NCI-H774 (cell line): ENCODE measurements at places on chromosomes 13 and 19.

- DNase-seq, result no peak
These were observed 226.4 kb downstream of the MTUS2 start for GRCh38 chr13:29046588-29046987.

DNA sequence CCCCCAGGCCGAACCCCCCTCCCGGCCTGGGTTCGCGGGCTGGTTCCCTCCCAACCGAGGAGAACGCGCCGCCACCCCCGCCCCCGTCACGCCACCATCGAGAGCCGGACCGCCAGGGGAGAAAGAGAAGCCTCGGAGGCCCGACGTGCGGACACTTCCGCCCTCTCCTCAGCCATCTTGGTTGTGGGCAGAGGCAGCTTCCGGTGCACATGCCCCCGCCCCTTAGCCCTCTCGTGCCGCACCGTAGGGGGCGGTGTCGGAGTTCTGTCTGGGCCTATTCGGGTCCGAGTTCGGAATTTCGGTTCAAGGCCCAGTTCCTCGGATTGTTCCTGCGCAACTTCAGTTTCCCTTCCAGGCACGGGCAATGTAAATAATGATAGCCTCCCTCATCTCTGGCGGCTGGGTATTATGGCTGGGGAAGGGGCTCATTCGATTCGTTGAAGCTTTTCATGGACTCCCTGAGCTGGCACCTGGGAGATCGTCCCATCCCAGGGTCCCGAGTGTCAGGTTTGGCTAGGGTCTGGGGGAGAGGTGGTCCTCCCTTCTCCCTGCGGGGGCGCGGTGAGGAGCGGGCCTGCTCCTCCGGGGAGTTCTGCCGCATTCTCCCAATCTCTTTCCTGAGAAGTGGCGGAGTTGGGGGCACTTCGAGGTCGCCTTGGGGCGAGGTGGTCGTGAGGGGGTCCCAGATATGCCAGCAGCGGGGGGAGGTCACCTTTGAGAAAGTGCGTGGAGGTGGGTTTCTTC is at the start of the genes IER2 and STX10:
TSS of gene IER2 (plus strand) at position 225 of the 744 bp plus-strand sequence. CDS start 2,776 bp downstream, outside the sequence.
TSS of gene STX10 (minus strand) at position 189 of the 744 bp plus-strand sequence. CDS start 202 bp downstream, outside the sequence.
- DNase-seq, result peak; percentile 94

GRCh38 chr19:37014456-37014855 is 63.8 kb upstream of the ZNF420 start:
- DNase-seq, result no peak

- DNase-seq, result no peak
These were observed 20.3 kb downstream of the LNX2 start for GRCh38 chr13:27599845-27600553.

DNA sequence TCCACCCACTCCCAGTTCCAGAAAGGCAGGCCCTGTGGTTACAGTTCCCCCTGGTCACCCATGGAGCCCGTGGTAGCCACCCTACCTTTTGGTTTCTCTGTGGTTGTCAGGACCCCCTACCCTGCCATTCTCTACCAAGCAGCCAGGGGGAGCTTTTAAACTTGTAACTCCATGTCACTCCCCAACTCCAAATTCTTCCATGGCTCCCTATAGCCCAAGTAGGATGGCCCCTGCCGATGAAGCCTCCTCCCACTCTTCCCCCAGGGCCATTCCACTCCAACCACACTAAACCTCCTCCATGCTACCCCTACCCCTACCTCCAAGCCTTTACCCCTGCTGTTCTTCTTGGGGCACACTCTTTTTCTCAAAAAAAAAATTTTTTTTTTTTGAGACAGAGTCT is 2.2 kb downstream of the S1PR2 start:
- no peak for DNase-seq

DNA sequence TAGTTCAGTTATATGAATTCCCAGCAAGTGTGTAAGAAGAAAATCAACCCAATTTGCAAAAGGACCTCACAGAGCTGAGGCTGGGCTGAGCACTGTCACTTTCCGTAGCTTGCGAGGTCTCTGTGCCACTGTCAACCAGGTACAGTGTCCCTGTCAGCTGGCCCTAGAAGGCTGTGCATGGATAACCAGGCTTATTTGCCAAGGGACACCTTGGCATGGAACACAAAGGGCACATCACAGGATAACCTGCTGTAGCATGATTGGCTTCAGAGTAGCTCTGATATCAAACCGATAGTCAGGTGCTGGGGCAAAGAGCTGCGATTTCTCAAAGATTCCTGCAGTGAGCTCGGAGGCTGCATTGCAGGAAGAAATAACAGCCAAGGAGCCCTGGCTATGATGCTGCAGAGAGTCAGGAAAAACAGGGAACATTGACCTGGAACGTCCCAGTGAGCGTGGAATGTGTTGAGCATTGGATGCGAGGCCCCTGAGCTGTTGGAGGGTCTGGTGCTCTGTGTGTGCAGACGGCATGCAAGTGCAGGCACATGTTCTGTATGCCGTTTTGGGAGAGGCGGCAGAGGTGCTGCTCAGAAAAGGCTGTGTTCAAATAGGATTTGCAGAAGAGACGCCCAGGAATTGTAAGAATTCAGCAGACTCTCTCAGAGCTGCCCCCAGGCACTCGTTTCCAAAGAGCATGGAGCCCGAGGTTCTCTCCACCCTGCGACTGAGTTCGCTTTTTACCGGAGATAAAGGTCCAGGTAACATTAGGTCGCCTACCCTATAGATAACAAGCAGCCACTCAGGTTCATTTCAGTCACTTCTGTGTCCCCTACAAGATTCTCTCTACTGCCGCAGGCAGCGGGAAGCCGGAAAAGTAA is 213.5 kb upstream of the IRS2 start:
- DNase-seq, result no peak

DNA sequence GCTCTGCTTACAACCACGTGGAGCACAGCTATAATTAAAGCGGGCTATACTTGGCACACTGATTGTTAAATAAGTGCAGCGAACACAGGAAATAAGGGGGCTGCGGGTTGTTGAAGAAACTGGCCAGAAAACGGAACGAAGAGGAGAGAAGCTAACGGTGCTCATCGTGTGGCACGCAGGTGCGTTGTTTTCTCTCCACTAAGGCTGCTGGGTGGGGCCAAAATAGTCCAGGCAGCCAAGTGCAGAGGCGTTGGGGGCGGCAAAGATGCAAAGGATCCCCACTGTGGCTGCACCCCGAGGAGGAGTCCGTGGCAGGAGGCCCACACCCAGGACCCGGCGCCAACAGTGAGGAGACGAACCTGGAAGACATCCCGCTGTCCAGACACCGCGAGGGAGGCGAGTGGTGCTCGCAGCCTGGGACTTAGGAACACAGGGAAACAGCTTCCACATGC is 8.1 kb upstream of the ARL11 start:
- no peak for DNase-seq

- peak; percentile 33 for DNase-seq
These were observed 9.6 kb downstream of the ATP11A start for GRCh38 chr13:112699322-112699918.

DNA sequence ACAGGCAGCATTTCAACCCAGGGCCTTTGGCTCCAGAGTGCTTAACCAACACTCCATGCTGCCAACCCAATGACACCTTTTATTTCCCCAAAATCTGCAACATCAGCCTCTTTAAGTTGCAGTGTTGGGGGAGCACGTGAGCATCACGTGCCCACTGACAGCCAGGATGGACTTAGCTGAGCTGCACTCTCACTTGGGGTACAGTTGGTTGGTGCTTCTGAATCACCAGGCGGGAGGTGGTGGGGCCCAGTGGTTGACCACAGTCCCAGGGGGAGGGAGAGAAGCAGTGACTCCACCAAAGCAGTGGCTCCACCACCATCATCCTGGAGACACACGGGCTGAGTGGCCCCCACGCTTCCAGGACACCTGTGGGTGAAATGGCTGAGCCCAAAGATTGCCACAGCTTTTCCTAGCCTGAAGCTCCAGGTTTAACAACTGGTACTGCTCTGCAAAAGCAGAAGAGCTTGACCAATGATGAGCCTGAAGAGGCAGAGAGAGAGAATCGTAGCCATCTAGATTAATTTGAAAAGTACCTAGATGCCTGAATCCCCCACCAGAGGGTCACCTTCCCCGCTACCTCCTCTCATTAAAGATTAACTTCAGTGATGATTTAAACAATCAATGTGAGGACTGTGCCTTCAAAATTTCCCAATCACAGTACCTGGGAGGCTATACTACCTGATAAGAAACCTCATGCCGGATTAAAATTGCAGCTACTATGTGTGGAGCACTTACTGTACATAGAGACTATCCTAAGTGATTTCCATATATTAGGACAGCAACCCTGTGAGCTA is 193.8 kb downstream of the FOXO1 start:
- no peak for DNase-seq

- peak; percentile 24 for DNase-seq
These were observed 42.5 kb upstream of the SCEL start for GRCh38 chr13:77492982-77493381.

GRCh38 chr13:67076378-67076777 is 153.8 kb downstream of the PCDH9 start:
- DNase-seq, result no peak

DNA sequence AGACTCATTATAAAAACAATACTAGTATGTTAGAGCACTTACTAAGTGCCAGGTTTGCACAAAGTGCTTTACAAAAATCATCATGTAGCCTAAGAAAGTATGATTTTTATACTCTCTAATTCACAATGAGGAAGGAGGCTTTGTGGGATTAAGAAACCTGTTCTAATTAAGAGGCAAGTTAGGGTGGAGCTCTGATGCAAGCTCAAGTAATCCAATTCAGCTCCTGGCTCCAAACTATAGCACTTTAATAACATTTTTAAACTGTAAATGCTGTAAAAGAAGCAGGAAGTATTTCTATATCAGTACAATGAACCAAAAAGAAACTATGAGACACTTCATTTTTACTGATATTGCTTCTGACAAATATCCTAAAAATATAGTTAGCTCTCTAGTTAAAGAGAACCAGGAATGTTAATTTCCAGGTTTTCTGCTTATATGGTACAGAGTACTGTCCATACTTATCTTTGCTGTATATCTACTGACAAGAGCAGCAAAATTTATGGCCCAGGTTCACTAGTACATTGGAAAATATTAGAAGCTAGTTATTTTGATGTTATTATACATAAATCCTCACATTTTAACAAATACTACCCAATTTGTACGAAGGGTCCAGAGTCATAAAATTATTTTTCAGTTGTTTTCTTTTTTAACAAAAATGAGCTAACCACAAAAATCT is 482.0 kb downstream of the DIAPH3 start:
- no peak for DNase-seq

DNA sequence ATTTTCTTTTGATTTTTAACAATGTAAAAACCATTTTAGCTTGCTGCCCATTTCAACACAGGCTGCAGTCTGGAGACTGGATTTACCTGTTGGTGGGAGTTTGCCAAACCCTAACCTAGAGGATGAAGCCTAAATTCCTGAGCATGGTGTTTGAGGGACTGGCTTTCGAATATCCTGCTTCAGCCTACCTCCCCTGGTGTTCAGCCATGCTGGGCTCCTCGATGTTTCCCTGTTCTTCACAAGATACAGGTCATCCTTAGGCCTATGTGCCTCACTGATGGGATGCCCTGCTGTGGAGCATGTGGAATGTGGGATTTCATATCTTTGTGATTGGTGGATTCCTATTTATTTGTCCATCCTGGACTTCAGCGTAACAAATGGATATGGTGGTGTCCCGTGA is 20.4 kb upstream of the ERCC5 start:
- DNase-seq, result no peak

GRCh38 chr13:71291842-71292146 is 575.2 kb downstream of the DACH1 start:
- DNase-seq, result no peak

GRCh38 chr13:111623208-111623607 is 302.8 kb downstream of the TEX29 start:
- no peak for DNase-seq

GRCh38 chr19:53908106-53908934 is 758 bp upstream of the CACNG7 start:
- DNase-seq, result no peak

GRCh38 chr13:110617321-110618072 is 2.2 kb downstream of the NAXD start:
- DNase-seq, result no peak

GRCh38 chr19:39372941-39373340 is 18.0 kb downstream of the PAF1 start:
- DNase-seq, result no peak

DNA sequence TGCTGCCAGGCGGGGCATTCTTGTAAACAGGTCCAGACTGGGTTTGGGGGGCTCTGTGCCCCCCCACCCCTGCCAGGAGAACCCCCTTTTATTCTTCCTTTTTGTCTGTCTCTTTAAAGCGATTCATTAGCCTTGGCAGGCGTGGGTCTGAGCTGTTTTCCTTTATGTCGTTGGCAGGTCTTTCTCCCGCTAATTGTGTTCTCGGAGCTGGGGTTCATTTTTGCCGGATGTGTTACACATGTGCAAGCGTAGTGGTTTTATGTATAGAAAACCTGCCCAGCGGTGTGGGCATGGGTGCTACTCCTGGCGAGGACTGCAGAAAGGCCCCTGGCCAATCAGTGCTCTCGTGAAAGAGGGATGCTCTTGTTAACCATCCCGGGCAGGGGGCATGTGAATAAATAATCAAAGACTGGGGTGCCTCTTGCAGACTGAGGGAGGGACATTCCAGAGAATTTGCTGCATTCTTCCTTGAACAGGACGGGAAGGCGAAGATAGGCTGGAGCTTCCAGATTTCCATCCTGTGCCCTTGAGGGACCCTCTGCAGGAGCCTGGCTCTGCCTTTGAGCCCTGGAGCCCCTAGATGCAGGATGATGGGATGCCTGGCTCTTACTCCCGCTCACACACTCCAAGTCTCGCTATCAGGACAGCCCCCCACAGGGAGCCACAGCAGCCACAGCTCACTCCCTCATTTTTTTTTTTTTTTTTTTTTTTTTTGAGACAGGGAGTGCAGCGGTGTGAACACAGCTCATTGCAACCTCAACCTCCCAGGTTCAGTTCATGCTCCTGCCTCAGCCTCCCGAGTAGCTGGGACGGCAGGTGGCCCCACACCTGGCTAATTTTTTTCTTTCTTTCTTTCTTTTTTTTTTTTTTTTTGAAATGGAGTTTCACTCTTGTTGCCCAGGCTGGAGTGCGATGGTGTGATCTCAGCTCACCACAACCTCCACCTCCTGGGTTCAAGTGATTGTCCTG is 14.1 kb downstream of the CARM1 start:
- no peak for DNase-seq
